ENCODE measurements at places on chromosomes 5 and 9. TPM values are rescaled to one million over a fixed set of nuclear protein-coding genes. Genes with fewer than 3 reads are reported as not detected.

The OSMR gene
- total RNA-seq = 4.0 TPM

The IFNK gene
- total RNA-seq = not detected

The MEIKIN gene
- not detected for total RNA-seq

The ST6GALNAC4 gene
- total RNA-seq = 8.6 TPM

The ADCY2 gene
- total RNA-seq = 52.0 TPM

- no peaks in the 10 kb centered on the region for H3K27me3 ChIP-seq
- H3K4me1 ChIP-seq = no peaks in the 10 kb centered on the region
- no peaks in the 10 kb centered on the region for H3K36me3 ChIP-seq
- no peak overlapping the region for H3K4me3 ChIP-seq
- no peak for DNase-seq
Observed at GRCh38 chr5:21807953-21808352, 1045.2 kb downstream of the CDH12 start.

DNA sequence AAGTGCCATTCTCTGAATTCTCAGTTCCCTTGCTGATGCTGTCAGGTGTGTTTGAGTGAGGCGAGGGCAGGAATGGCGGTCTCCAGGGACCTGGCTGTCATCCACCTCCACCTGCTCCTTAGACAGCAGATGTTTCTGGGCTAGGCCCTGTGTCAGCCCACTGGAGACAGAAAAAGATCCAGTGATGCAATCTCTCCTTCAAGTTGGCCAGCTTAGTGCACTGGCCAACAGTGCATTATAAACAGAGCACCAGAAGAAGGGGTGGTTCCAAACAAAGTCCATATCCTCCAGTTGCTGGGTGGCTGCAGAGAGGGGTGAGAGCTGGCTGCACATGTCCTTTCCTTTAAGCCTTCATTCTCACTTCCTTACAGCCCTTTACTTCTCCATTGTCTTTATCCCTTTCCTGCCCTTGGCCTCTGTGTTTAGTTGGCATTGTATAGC lies 26.5 kb downstream of the NANS start:
- no peaks in the 10 kb centered on the region for H3K27me3 ChIP-seq
- H3K27ac ChIP-seq = no peak overlapping the region
- peaks cover 6% of the 10 kb centered on the region for H3K4me1 ChIP-seq
- no peak overlapping the region for H3K4me3 ChIP-seq

- H3K4me1 ChIP-seq = peaks cover 3% of the 10 kb centered on the region
- DNase-seq = no peak
- peak overlapping the region; percentile 91 for H3K4me3 ChIP-seq
- no peaks in the 10 kb centered on the region for H3K27me3 ChIP-seq
- peak overlapping the region; percentile 99 for H3K27ac ChIP-seq
Observed at GRCh38 chr9:15553528-15553898, 670 bp downstream of the CCDC171 start.

GRCh38 chr9:111052791-111053190 lies 14.5 kb upstream of the LPAR1 start:
- no peak overlapping the region for H3K4me3 ChIP-seq
- H3K27ac ChIP-seq = no peak overlapping the region
- H3K36me3 ChIP-seq = no peaks in the 10 kb centered on the region
- H3K4me1 ChIP-seq = no peaks in the 10 kb centered on the region

DNA sequence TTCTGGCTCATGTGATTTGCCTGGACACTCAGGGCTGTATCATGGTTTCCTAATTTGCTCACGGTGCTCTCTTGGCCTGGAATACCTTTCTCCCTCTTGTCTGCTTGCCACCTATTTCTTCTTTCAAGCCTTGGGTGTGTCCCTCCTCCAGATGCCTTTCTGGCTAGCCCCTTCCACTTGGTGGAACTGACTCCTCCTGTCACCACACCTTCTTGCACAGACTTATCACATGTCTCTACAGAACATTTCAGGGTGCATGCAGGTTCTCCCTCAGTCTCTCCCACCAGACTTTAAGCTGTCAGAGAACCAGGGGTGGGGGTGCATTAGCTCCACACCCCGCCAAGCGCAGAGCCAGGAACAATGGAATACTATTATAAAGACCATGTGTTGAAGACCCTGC lies 1.9 kb downstream of the TBC1D2 start:
- DNase-seq = peak; percentile 41
- H3K27ac ChIP-seq = no peak overlapping the region
- peak overlapping the region; percentile 84 for H3K4me3 ChIP-seq
- H3K27me3 ChIP-seq = no peaks in the 10 kb centered on the region

- peaks cover 4% of the 10 kb centered on the region for H3K4me1 ChIP-seq
- H3K4me3 ChIP-seq = no peak overlapping the region
- H3K27me3 ChIP-seq = no peaks in the 10 kb centered on the region
- peaks cover 7% of the 10 kb centered on the region for H3K36me3 ChIP-seq
- DNase-seq = no peak
Observed at GRCh38 chr9:37760416-37761161, 7.0 kb downstream of the TRMT10B start.
